ENCODE measurements at places on chromosomes 11 and 22.

DNA sequence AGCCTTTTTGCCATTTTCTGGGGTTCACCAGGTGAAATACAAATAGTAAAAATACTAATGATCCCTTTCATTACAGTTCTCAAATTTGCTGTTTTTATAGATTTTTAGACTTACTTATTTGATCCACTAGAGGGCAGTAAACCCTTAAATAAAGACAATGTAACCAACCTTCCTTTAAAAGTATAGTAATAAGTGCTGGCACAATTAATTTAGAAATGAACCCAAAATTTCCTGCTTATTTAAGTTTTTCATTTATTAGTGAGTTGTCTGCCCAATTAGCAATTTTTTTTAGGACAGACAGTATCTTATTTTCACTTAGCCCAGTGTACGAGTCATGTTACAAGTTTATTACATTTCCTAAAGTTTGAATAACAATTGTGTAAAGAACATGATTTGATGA lies 4.7 kb downstream of the DDIAS start:
- no peak for DNase-seq

- no peak for DNase-seq
Measured at GRCh38 chr22:50673231-50674129, 857 bp downstream of the SHANK3 start.

DNA sequence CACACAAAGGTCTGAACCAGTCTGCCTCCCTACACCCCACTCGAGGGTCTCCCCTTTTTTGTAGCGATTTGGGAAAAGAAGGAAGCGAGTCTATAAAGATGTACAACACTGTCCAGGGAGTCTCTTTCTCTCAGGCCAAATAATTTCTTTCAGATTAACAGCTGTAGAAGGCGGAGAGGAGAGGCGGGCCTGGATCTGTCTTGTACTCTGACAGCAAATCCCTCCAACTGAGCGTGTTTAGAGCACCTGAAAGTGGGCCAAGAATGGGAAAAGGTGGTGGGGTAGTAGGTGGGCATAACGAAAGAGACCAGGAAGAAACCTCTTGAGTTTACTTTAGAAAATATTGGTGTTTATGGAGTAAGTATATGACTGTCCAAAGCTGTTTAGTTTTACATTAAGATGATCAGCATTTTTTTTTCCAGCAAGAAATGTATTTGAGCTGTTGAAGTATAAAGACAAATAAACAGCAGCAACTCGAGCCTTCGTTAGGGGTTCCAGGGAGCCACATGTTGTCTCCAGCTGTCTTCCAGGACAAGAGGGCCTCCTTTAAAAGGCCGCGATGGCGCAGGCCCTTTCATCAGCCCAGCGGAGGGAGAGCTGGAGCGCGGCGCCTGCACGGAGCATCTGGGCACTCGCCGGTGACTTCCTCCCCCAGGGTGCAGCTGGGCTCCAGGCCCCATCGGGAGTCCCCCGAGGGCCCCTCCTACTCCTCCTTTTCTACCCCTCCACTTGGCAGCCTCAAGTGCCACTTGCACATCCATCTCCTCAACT lies 34.9 kb downstream of the SCUBE1 start:
- no peak for DNase-seq

DNA sequence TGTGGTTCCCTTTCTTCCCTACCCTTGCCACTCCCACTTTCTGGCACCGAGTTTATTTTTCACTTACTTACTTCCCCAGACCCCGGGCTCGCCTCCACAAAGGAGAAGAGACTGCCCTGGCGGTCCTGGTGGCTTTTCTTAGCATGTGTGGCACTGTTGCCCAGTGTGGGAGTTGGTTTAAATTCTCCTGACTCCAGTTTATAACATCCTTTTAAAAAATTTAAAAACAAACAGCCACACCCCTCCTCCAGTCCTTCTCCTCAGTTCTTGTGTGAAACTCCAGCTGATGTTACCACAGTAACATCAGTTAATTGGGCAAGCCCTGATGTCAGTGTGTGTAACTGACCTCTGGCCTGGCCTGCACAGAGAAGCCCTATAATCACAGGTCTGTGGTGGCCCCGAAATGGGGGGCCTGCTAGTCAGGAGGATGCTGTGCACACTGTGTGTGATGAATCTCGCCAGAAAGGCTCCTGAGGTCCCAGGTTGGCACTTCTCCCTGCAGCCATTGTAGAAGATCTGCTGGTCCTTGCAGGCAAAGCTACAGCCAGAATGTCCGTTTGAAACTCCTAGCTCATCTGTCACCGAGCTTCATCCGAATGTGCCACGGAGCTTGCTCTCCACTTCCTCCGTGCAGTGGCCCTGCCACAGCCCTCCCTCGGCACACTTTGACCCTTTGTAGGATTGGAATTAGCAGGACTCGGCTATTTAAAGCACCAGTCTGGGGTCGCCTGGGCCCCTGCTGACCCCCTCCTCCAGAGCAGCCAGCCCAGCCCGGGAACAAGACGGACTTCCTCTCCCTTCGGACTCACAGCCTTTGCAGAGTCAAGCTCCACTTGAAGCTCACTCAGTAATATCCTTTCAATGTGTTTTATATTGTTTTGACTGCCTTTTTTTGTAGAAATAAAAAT lies 7.6 kb downstream of the YDJC start:
- no peak for DNase-seq

DNA sequence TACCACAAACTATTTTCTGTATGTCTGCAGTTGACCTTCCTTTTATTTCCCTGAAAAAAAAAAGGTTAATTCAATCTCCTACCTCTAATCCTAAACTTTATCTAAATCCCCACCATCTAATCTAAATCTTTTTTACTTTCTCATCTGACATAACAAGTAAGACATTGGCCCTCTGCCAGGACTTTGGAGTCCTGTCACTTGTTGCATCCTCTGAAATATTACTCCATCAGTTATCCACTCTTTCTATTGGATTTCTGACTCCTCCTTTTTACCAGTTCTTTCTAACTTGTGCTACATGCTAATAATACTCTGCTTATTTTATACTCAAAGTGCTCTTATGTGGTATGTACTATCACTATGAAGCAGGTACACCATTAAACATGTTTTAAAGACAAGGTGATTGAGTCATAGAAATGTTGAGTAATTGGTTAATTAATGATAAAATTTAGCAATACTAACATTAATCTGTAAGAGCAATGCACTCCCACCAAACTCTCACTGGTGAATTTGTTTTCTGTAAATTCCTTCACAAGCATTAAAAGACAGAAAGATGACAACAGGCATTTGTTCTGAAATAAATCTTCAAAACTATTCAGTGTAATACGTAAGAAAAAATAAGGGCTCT lies 914.2 kb upstream of the RAG2 start:
- no peak for DNase-seq

- DNase-seq = no peak
Measured at GRCh38 chr22:23380230-23380573, 199.9 kb downstream of the IGLL1 start.

DNA sequence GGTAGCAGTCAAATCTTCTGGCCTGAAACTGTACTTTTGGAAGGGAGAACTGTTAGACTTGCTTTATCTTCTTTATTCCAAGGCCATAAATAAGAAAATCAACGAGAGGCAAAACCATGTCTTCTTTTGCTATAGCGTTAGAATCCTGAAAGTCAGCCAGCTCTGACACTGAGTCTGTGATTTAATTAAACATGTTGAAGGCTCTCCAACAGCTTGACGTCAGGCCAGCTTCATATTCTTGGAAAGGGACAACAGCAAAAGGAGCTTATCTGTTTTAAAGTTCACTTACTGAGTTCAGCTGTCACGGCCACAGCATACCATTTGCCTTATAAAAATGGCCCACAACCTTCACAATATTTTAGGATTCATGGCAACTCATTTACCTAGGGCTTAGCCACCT lies 131.0 kb upstream of the LDLRAD3 start:
- DNase-seq = no peak

Measured in stimulated activated CD4-positive, alpha-beta T cell treated with anti-CD3 and anti-CD28 coated beads, TNF-alpha, amount 100 ng/mL, for 24 hours (primary cell).